Skeletal muscle tissue (tissue), 5 donors: ENCODE measurements at places on chromosomes 7 and 10. TPM values are rescaled to one million over a fixed set of nuclear protein-coding genes. Genes with fewer than 3 reads are reported as not detected.

XRCC2 gene
- 1.6 TPM for total RNA-seq

ABCB4 gene
- under 0.01 TPM for total RNA-seq

STYXL1 gene
- total RNA-seq = 31.8 TPM

VSIR gene
- 13.6 TPM for total RNA-seq

IDI2 gene
- total RNA-seq = not detected

TRPV5 gene
- not detected for total RNA-seq

CRHR2 gene
- under 0.01 TPM for total RNA-seq

CDH23 gene
- total RNA-seq = 3.7 TPM

CPED1 gene
- 14.6 TPM for total RNA-seq

PHTF2 gene
- total RNA-seq = 14.6 TPM

GIMAP5 gene
- 21.4 TPM for total RNA-seq
